ENCODE measurements at places on chromosomes 4 and X.

GRCh38 chr4:38905652-38906385 lies 38.2 kb downstream of the FAM114A1 start:
- DNase-seq, result no peak

- no peak for DNase-seq
Observed at GRCh38 chrX:24648495-24648894, 1.3 kb upstream of the PCYT1B start.

DNA sequence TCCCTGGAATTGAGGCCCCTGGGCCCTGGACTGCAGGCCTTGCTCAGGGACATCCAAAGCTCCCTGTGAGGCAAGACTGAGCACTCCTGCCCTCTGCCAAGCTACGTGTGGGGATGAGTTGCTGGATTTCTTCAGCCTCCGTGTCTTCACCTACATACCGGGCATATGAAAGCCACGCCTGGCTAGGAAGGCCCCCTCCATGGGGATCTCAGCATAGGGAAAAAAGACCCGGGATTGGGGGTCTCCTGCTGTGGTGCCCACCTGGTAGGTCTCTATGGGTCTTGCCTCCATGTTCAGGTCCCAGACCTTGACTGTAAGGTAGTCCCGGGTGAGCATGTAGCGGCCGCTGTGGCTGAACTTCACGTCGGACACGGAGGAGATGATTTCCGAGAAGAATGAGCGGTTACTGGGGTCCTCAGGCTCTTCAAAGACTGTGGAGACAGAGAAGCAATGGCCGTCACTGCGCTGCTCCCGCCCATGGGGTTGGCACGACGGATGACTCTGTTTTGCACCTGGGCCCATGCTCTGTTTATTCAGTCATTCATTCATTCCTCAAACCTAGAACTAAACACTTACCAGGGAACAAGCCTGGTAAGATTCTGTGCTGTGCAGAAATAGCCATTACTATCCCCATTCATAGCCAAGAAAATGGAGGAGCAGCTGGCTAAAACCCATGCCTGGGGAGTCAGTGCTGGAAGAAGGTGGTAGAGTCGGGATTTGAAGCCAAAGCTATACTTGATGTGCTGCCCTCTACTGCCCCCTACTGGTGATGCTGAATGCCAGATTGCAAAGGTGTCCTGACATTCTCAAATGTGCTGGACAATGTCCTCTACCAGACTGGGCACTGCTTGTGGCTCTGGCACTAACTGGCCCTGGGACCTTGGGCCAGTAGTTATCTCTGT lies 63.9 kb downstream of the WFS1 start:
- no peak for DNase-seq

- DNase-seq, result no peak
Observed at GRCh38 chrX:108415891-108416290, 22.3 kb downstream of the COL4A6 start.

- peak; percentile 55 for DNase-seq
Observed at GRCh38 chr4:33649015-33649414, 2595.3 kb downstream of the ARAP2 start.

GRCh38 chrX:11419102-11419501 lies 125.9 kb downstream of the AMELX start:
- no peak for DNase-seq

DNA sequence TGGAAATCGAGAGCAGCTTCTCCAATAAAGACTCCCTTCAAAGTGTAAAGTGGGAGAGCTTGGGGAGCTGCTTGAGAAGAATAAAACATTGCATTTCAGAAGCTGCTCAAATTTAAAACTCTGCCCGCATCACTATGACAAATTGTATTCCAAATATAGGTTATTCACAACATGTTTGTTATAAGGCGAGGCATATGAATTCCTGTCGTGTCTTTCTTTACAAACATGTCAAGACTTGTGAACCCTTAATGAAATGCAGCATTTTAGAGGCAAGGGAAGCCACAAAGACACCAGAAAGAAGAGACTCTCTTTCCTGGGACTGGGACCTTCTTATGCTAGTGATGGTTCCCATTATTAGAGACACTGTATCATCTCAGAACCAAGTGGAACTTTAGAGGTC lies 311.2 kb downstream of the DHX15 start:
- no peak for DNase-seq

- DNase-seq, result peak; percentile 24
Observed at GRCh38 chr4:138111462-138112000, 130.6 kb downstream of the SLC7A11 start.

DNA sequence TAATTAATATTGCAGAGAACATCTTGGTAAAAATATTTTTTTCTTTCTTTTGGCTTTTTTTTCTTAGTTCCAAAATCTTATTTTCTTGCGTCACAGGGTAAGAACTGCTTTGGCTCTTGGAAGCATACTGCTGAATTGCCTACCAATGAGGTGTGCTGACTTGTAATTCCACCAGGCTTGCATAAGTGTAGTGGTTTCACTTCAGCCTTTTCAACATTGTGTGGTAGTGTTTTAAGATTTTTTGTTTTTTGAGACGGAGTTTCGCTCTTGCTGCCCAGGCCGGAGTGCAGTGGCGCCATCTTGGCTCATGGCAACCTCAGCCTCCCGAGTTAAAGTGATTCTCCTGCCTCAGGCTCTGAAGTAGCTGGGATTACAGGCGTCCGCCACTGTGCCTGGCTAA lies 42.4 kb downstream of the N4BP2 start:
- DNase-seq, result no peak

GRCh38 chr4:139606579-139607501 lies 50.8 kb upstream of the SETD7 start:
- DNase-seq, result peak; percentile 81

DNA sequence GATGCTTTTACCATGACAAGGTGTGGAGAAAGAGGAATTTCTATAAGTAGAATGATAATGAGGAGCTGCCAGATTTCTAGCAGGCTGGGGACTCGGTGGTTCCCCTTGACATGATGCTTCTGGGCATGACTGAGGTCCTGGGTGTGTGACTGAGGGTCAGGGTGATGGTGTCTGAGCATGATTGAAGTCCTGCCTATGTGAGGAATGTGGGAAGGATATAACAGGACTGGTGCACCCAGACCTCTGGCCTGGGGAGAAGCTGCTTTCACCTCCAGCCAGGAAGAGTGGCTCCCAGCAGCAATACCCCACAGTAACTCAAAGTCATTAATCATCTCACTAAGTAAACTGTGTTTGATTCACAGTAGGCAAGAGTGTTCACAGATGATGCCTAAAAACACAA lies 17.4 kb downstream of the SORBS2 start:
- peak; percentile 28 for DNase-seq

DNA sequence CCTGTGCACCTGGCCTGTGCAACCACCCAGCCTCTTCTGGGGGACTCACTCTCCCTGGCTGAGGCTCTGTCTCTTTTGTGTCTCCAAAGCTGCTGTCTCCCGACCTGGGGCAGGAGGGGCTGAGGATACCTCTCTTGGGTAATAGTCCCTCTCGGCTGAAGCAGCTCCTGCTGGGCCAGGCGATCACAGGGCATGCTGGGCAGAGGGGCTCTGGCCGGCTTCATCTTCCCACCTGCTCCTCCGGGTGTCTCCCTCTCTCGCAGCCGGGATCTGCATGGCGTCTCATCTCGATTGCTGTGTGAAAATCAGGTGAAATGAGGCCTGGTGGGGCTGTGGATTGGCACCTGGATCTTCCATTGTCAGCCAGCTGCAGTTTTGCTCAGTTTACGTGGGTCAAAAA lies 53.2 kb downstream of the MGST2 start:
- no peak for DNase-seq

GRCh38 chr4:78297116-78297800 lies 240.1 kb downstream of the FRAS1 start:
- peak; percentile 89 for DNase-seq

GRCh38 chr4:63106600-63106999 lies 1302.7 kb downstream of the TECRL start:
- no peak for DNase-seq

DNA sequence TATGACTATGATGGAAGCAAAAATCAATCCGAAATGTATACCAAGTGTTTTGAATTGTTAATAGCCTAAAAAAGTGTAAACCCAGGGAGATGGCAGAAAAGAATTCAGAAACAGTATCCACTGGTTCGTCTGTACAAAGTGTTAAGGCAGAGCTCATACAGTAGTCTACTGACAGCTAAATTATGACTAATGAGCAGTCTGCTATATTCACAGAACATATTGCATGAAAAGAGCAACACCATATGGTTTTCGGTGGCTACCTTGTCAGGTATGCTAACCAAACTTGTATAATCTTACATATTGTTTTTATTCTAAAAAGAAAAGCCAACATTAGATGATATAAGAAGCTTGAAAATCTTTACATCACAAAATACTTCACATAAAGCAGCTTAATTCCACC lies 18.5 kb downstream of the EPHA5 start:
- no peak for DNase-seq

DNA sequence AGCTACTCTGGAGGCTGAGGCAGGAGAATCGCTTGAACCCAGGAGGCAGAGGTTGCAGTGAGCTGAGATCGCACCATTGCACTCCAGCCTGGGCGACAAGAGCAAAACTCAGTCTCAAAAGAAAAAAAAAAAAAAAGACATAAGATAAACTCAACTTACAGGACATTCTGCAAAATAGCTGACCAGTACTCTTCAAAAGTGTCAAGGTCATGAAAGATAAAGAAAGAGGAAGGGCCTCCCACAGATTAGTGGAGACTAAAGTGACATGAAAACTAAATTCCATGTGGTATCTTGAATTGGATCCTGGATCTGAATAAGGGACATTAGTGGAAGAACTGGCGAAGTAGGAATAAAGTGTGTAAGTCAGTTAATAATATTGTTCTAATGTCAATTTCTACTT lies 63.3 kb downstream of the ZNF182 start:
- no peak for DNase-seq

- peak; percentile 2 for DNase-seq
Observed at GRCh38 chrX:101478366-101478765, 6.9 kb upstream of the ARMCX4 start.

DNA sequence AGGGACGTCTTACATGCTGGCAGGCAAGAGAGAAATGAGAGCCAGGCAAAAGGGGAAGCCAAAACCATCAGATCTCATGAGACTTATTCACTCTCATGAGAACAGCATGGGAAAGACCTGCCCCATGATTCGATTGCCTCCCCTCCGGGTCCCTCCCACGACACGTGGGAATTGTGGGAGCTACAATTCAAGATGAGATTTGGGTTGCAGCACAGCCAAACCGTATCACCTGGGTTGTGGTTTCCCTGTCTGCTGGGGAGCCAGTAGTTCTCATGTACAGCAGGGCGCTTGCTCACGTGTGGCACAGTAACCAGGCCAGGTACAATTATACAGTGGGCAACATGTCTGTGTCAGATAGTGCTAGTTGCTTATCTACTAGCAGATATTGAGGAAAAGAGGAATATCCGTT lies 11.1 kb upstream of the RS1 start:
- no peak for DNase-seq

DNA sequence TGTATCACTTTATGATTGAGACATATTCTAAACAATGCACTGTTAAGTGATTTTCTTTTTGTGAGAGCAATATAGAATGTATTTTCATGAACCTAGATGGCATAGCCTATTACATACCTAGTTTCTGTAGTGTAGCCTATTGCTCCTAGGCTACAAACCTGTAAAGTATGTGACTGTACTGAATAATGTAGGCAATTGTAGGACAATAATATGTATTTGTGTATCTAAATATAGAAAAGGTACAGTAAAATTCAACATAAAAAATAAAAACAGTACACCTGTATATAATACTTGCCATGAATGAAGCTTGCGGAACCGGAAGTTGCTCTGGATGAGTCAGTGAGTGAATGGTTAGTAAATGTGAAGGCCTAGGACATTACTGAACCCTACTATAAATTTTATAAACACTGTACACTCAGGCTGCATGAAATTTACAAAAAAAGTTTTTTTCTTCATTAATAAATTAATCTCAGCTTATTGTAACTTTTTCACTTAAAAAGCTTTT lies 106.7 kb downstream of the VSIG4 start:
- DNase-seq, result no peak

- DNase-seq, result no peak
Observed at GRCh38 chr4:80145739-80146138, 51.6 kb upstream of the PRDM8 start.

DNA sequence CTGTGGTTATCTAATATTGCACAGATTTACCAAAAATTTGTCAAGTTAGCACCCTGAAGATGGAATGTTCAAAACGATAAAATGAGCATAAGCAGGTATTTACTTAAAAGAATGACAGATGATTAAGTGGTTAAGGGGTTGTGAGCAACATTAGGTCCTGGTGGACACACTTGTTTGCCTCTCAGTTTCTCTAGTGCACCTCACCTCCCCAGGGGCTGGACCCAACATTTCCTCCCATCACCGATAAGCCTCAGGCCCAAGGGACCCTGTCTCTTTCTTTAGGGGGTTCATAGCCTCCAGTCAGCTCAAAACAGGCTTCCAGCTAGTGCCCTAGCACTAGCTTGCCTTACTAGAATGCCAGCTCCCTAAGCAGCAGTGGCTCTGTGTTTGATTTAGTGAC lies 88.0 kb downstream of the ATP11C start:
- no peak for DNase-seq

- DNase-seq, result no peak
Observed at GRCh38 chr4:80568891-80569290, 233.4 kb downstream of the CFAP299 start.

DNA sequence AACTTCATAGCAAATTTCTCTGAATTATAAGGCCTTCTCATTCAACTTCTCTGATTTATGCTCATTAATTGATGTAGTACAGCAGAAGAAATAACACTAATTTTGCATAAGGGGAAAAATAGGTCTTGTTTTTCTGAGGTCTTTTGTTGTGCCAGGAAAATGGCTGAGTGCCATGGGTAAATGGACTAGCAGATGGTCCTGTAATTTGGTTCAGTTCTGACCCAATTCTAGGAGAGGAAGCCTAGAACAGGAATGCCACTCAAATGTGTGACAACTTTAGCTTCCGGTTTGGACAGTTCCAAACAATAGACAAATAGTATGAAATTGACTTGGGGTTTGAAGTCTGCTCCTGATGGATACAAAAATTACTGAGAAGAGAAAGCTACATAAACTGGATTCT lies 6.2 kb downstream of the RAB9B start:
- DNase-seq, result no peak
